ENCODE measurements at places on chromosomes 4 and X. TPM values are rescaled to one million over a fixed set of nuclear protein-coding genes. Genes with fewer than 3 reads are reported as not detected.

The S100P gene
- polyA plus RNA-seq: 0.32 TPM

The CLIC2 gene
- polyA plus RNA-seq: 0.61 TPM

The DNAAF6 gene
- polyA plus RNA-seq: not detected

The TSPAN7 gene
- 10.4 TPM for polyA plus RNA-seq

The TLR8 gene
- not detected for polyA plus RNA-seq

The ZFP42 gene
- polyA plus RNA-seq: 70.9 TPM

The CENPVL1 gene
- 2.9 TPM for polyA plus RNA-seq

The SASH3 gene
- polyA plus RNA-seq: 0.18 TPM

The TCP11X1 gene
- not detected for polyA plus RNA-seq

The NLRP2B gene
- polyA plus RNA-seq: not detected

The CLTRN gene
- polyA plus RNA-seq: 2.5 TPM

The GLUD2 gene
- 0.21 TPM for polyA plus RNA-seq

The HELT gene
- not detected for polyA plus RNA-seq

The APEX2 gene
- polyA plus RNA-seq: 9.6 TPM

The MSMO1 gene
- 145 TPM for polyA plus RNA-seq

The GDI1 gene
- polyA plus RNA-seq: 48.5 TPM

The MAGEA1 gene
- polyA plus RNA-seq: not detected

The EVC gene
- 2.2 TPM for polyA plus RNA-seq

The OPHN1 gene
- polyA plus RNA-seq: 2.9 TPM

The GPC3 gene
- polyA plus RNA-seq: 36.8 TPM

The MAGEC3 gene
- polyA plus RNA-seq: not detected

The RNF128 gene
- polyA plus RNA-seq: 1.2 TPM

The FGD1 gene
- polyA plus RNA-seq: 12.7 TPM
